ENCODE measurements at places on chromosomes 11 and 22. TPM values are rescaled to one million over a fixed set of nuclear protein-coding genes. Genes with fewer than 3 reads are reported as not detected.

DNA sequence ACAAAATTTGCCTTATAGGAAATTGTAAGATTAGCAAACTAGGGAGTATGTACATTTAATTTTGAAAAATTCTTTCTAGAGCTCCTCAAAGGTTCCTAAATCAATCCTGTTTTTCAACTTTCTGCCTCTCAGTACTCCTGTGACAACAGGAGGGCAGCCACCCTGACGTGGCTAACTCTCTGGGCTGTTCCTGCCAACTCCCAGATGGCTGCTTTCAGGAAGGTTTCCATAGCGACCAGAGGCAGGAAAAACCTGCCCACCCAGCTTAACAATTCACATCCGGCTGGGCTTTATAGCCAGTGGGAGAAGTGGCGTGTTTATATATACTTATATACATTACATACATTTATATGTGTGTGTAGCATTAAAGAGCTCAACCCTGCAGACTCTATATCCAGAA lies 26.5 kb downstream of the SGSM3 start:
- peak; percentile 88 for DNase-seq

- DNase-seq = no peak
Observed at GRCh38 chr22:38403812-38404211, 51.2 kb downstream of the KCNJ4 start.

Gene NPAS4
- not detected for total RNA-seq

GRCh38 chr11:36215693-36216060 lies 73.5 kb downstream of the COMMD9 start:
- DNase-seq = no peak

Gene NRGN
- total RNA-seq = 5.8 TPM

DNA sequence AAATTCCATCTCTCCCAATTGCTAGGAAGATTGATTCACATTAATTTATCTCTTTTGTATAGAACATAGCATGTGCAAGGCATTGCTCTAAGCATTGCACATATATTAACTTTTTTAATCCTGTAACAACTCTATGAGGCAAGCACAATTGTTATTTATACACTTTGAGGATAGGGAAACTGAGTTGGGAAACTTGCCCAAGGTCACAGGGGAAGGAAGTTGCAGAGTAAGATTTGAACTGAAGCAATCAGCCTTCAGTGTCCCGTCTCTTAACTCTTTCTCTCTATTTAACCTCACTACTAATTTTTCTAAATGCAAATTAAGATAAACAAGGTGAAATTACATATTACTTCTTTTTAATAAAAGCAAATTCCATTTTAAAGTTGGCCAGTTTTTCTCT lies 22.2 kb downstream of the OR56B4 start:
- DNase-seq = no peak

Gene OR5A1
- total RNA-seq = not detected

- DNase-seq = no peak
Observed at GRCh38 chr11:8773916-8774539, 91.4 kb downstream of the RPL27A start.

Gene TMPRSS13
- total RNA-seq = 1.4 TPM

Gene GTPBP1
- total RNA-seq = 91.4 TPM

Gene KRTAP5-2
- total RNA-seq = not detected

GRCh38 chr11:74683941-74684481 lies 47.2 kb downstream of the CHRDL2 start:
- DNase-seq = no peak

DNA sequence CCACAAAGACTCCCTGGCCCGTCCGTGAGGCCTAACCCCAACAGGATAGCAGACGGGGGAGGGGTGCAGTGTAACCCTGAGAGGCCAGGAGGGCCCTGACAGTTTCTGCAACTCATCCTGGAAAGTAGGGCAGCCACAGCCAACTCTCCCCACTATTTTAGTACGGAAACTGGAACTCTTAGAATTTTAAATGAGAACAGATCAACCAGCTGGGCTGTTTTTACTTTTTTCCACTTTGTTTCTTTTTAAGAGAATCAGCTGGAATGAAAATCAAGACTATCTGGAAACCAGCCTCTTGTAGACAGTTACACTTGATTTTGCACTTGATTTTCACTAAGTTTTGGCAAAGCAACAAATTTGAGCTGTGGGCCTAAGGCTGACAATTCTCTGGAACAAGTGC lies 42.7 kb upstream of the NRIP3 start:
- DNase-seq = no peak

Gene OR2AT4
- not detected for total RNA-seq

DNA sequence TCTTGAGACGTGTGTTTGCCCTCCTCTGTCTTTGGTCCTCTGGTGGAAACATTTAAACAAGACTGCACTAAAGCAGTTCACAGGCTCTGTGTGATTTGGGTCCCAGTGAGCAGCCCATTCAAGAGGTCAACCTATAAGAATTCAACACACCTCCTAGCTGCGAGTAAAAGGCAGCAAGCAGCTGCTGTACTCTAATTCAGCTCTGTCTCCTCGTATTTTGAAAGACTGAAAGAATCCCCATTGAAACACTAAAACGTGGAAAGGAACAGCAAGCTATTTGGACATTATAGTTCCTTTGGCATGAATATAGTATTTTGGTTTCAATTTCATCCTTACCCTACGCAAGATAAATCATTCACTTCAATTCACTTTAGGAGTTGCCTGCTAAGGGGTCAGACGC lies 1046.7 kb downstream of the DLG2 start:
- DNase-seq = no peak

Gene LRRC74B
- total RNA-seq = not detected

DNA sequence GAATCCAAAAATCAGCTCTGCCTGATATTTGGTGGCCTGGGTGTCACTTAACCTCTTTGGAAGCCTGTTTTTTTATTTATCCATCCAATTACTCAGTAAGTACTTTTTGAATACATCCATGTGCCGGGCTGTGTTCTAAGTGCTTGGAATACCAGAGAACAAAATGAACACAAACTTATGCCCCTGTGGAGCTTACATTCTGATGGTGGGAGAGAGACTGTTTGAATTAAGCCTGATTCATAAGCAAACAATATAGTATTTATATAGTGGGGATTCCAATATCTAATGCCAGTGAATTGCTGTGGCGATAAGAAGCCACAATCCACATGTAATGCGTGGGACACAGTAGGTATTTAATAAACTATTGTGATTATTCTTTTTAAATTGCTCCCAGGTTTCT lies 19.4 kb downstream of the KCNJ5 start:
- no peak for DNase-seq

Gene C22orf31
- not detected for total RNA-seq

DNA sequence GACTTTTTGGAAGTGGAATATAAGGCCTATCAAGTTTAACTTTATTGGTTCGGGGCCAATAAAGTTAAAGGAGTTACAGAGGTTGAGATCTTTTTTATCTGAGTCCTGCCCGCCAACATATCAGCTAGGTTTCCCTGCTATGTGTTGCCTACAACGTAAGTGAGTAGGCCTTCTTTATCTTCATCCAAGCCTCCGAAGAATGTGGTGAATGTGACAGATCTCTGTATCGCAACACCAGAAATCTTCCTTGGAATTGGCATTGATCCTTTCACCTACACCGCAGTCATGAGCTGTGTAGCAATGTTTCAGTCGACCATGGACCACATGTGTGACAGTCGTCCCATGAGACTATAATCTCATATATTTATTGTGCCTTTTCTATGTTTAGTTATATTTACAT lies 37.3 kb upstream of the CADM1 start:
- DNase-seq = no peak

Gene SELENOH
- total RNA-seq = 131 TPM

DNA sequence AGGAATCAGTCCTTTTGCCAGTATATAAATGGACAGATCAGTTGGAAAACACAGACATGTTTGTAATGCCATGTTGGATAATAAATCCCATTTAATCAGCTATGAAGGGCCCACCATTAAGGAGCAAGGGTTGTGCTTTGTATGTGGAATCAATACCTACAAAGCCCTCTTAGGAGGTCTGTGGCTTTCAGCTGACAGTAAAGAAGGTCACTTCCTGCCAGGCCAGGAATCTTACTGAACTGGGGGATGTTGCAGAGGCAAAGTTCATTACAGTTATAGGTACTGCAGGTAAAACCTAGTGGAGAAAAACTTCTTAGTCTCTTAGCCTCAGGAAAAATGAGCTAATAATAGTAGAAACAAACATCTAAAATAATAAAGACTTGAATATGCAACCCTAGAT lies 129.5 kb downstream of the FAM76B start:
- no peak for DNase-seq

- DNase-seq = no peak
Observed at GRCh38 chr11:6096417-6096816, 11.1 kb upstream of the OR56B4 start.

DNA sequence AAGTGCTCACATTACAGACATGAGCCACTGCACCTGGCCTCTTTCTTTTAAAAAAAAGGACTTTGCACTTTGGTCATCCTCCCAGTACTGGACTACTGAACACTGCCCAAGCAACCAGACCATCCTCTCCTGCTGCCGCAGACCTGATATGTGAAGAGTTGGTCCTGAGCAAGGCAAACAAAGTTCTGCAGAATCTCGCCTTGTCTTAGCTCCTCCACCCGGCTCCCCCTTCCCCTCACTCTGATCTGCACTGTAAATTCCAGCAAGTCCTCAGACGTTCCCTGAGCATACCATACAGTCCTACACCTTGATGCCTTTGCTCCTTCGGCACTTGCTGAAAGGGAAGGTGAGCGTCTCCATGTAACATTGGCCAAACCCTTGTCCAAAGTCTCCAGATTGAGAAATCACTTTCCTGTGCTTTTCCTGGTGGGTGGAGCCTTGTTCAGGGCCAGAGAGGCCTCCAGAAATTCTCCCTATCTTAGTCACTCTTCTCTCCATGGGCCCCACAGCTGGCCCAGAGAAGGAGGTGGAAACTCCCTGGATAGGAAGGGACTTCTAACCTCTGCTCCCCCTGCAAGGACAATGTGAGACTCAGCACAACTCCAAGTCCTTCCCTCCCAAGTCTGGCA lies 47.0 kb upstream of the TIMP3 start:
- DNase-seq = peak; percentile 15

Gene MS4A15
- total RNA-seq = not detected

Gene KCNE3
- 3.8 TPM for total RNA-seq

Gene NXPE1
- total RNA-seq = not detected

- no peak for DNase-seq
Observed at GRCh38 chr11:130425156-130425555, 3.3 kb downstream of the ADAMTS8 start.

DNA sequence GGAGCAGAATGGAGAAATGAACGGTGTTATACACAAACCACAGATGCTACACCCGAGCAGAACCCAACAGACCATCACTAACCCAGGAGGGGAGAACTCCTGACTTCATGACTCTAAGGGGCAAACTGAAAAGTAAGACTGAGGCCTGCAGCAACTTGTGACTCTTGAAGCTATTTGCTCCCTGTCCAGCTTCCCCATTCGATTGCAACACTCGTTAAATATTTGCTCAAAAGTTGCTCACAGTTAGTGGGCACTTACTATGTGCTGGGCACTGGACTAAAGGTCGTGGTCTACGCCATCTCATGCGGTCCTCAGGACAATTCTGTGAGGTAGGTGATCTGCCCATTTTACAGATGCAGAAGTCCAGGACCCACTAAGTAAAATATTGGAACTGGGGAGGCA lies 9.5 kb upstream of the ADA2 start:
- no peak for DNase-seq

Gene OR51B5
- total RNA-seq = not detected

DNA sequence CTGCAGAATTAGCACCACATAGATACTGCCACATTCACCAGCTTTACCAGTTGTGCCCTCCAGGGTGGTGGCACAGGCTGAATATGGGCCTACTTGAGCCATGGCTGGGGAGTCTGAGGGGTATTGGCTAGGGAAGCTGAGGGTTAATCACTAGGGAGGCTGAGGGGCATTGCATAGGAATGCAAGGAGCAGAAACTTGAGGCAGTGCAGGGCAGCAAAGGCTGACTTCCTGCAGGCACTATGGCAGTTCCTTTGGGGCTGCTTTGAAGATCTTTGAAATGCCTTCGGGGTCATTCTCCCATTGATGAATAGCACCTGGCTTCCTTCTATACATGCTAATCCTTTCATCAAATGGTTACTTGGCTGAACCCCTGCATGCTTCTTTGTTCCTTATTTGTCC lies 171.5 kb downstream of the RCN1 start:
- DNase-seq = no peak

DNA sequence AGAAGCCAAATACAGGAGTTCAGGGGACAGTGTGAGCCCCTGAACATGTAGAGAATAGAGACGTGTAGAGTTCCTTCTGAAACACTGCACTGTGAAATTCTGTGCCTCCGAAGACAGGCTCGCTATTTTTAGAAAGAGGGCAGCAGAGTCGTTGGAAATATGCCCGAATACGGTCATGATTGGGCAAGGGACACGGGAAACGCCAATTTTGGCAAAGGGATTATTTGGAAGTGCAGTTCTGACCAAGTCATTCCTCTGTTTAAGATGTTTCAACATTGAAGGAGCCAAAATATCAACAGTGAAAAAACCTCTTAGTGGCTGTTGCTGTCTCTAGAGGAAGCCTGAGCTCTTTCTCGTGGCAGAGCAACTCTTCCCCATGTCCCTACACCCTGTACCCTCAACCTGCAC lies 9.5 kb upstream of the CBX6 start:
- DNase-seq = no peak

DNA sequence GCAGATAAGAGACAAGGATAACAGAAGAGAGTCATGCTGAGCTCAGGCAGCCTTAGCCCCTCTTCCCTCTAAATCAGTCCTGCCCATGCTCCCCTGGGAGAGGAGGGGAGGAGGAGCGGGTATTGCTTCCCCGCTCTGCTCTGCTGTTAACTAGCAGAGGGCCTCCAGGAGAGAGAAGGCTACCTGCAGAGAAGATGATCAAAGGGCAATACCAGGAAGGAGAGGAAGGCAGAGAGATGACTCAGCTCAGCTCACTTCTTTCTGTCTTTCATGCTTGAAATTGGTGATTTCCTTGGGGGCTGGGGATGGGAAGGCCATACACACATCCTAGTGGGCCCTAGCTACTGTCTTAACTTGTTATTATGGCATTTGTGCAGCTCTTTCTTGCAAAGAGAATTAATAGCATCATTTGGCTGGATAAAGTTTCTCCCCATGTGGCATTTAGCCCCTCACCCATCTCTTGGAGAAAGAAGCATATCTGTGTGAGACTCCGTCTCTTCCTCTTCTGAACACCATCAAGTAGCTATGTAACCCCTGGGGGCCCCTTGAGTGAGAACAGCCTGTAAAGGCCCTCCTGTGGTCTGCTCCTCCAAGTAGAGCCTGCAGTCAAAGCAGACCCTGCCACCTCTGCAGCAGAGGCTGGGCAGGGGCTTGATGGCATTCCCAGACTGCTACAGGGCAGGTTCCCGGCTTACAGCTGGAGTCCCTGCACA lies 33.4 kb upstream of the AMOTL1 start:
- DNase-seq = no peak

- DNase-seq = no peak
Observed at GRCh38 chr11:28727254-28727653, 619.1 kb downstream of the METTL15 start.

Gene SFI1
- 59.2 TPM for total RNA-seq

Gene PHRF1
- total RNA-seq = 43.2 TPM
